ENCODE measurements at places on chromosomes 7 and 10.

DNA sequence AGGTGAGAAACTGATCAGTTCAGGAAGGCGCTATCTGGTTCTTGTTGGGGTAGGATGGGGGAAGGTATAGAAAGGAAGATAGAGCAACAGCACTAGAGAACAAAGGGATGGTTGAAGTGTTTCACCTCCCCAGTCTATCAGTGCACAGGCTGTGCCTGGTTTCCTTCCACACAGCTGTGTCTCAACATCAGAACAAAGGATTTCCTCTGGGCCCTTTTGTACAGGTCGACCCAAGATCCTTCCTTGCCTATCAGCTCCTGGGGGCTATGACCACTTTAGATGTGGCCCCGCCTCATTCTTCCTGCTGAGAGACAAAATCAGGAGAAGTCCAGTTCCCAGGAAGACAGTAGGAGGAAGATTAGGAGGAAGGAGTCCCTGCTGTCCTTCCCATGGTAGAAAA is 65.6 kb downstream of the NAMPT start:
- no peak for DNase-seq

- no peak for DNase-seq
Observed at GRCh38 chr10:22637491-22637890, 76.9 kb downstream of the PIP4K2A start.

GRCh38 chr7:54729107-54729506 is 29.9 kb downstream of the SEC61G start:
- DNase-seq = no peak

DNA sequence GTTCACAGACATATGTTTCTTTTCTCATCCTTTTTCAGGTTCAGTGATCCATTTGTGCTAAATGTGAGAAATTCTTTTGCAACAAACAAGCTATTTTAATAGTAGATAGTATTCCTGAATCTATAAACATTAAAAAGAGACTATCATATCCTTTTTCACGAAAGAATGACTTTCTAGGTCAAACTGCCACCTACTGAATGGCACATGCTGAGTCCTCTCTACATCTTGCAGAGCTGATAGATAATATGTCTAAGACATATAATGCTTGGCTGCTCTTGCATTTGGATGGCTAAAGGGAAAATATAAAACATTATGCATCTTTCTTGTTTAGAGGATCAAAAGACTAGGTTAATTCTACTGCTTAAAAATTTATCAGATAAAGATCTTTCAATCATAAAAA is 114.1 kb upstream of the SLC26A5 start:
- DNase-seq = no peak

GRCh38 chr7:2247141-2247995 is 5.3 kb downstream of the NUDT1 start:
- no peak for DNase-seq

GRCh38 chr7:31107106-31108090 is 55.3 kb downstream of the ADCYAP1R1 start:
- no peak for DNase-seq

GRCh38 chr10:78371136-78371535 is 337.5 kb downstream of the RPS24 start:
- DNase-seq = no peak

- no peak for DNase-seq
Observed at GRCh38 chr10:89213191-89213808, 6.2 kb upstream of the CH25H start.

- DNase-seq = no peak
Observed at GRCh38 chr10:18145652-18146051, 5.4 kb downstream of the CACNB2 start.

- no peak for DNase-seq
Observed at GRCh38 chr7:7569081-7569527, 2.4 kb downstream of the MIOS start.

GRCh38 chr10:103284170-103284569 is 7.2 kb downstream of the INA start:
- DNase-seq = no peak

GRCh38 chr7:110698576-110698975 is 392.4 kb upstream of the LRRN3 start:
- no peak for DNase-seq

- DNase-seq = no peak
Observed at GRCh38 chr10:99080275-99080945, 155.2 kb downstream of the HPSE2 start.

- DNase-seq = no peak
Observed at GRCh38 chr10:120174491-120174890, 282.0 kb downstream of the SEC23IP start.

DNA sequence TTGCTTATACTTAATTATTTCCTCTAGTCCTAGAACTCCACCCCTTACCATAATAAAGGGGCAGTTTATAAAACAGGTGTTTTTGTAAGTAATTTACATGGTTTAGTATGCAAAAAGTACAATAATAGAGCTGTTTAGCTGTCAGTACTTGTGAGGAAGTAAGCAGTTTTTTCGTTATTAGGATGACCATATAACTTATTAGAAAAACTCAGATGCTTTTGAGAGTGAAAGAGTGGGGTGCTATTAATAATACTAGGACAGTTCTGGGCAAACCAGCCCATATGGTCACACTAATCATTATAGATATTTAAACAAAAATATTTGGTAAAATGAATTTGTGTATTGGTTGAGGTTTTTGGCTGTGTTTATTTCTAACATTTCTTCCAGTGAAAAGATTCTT is 201.9 kb upstream of the KAT6B start:
- DNase-seq = no peak

GRCh38 chr10:17954861-17955260 is 3.1 kb downstream of the SLC39A12 start:
- DNase-seq = no peak

DNA sequence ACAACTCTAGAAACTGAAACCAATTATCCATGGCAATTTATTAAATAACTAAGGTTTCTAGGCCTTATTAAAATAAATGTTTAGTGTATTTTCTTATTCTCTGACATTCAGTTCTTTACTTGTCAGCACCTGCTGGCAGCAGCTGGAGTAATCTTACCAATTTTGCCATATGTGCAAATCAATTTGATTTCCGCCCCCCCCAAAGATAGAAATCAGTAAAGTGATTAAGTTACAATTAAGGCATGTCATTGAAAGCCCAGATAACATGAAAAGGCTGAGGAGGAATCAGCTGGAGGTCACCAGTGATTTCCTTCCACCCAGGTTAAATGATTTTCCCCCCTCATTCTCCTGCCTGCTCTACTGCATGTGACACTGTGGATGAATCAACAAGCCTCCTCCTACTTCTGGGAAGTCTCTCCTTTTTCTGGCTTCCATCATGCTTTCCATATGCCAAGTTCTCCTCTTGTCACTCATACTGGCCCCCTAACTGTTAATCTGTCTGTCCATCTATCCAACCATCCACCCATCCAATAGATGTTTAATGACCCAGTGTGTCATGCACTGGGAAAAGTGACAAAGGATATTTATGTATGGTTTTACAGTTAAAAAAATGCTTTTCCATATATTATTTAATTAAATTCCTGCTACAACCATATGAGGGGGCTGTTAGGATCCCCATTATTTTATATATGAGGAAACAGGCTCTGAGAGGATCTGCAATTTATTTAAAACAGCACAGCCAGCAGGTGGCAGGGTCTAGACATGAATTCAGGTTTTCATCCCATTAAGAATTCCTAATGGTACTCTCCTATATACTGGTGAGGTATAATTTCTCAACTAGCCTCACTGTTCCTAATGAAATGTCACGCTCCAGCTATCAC is 116.5 kb downstream of the ATXN7L1 start:
- no peak for DNase-seq

DNA sequence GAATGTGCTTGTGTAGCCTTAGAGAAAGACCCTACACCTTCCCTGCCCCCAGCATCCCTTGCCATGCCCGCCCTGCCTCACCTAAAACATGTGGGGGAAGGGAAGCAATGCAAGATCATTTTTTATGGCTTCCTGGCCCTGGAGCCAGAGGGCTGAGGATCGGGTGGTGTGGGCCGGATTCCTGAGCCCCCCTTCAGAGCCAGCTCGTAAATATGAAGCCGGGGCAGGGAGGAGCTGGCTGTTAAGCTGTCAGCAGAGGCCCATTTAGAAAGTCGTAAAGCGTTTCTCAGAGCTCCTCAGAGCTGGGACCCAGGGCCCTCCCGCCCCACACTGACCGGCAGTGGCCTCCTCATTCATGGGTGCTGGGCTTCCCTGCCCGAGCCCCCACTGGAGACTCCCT is 23.9 kb downstream of the UNC5B start:
- no peak for DNase-seq

- DNase-seq = peak; percentile 22
Observed at GRCh38 chr10:13099144-13099665, 758 bp upstream of the OPTN start.
